ENCODE measurements at places on chromosomes 6 and 20. TPM values are rescaled to one million over a fixed set of nuclear protein-coding genes. Genes with fewer than 3 reads are reported as not detected.

HLA-DMB gene
- total RNA-seq = not detected

WFDC11 gene
- not detected for total RNA-seq

PRICKLE4 gene
- not detected for total RNA-seq

CD93 gene
- under 0.01 TPM for total RNA-seq

PSMB8 gene
- 47.8 TPM for total RNA-seq

MPIG6B gene
- not detected for total RNA-seq

GPR6 gene
- total RNA-seq = not detected

TBXT gene
- not detected for total RNA-seq
